ENCODE measurements at places on chromosomes 1 and 21. TPM values are rescaled to one million over a fixed set of nuclear protein-coding genes. Genes with fewer than 3 reads are reported as not detected.

GRCh38 chr1:79896140-79896539 is 889.6 kb upstream of the ADGRL4 start:
- H3K27ac ChIP-seq = no peak overlapping the region
- H3K27me3 ChIP-seq = no peaks in the 10 kb centered on the region
- DNase-seq = no peak
- H3K36me3 ChIP-seq = no peaks in the 10 kb centered on the region
- H3K4me1 ChIP-seq = no peaks in the 10 kb centered on the region

DNA sequence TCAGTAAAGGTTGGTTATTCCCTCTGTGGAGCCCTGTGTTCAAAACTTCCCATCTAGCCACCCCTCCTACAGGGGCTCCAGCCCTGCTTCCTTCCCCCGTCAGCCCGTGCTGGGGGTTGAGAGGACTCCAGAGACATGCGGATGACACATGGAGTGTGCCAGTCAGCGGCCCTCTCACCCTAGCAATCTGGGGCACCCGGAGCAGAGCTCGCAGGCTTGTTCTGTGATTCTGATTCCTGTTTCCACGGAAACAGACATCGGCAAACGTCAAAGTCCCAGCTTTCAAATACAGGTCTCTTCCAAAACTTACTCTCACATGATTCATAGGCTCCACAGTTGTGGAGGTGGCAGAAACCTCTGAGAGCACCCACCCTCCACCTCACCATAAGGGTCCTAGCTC is 9.8 kb upstream of the SSBP3 start:
- DNase-seq = no peak
- H3K27me3 ChIP-seq = no peaks in the 10 kb centered on the region
- H3K36me3 ChIP-seq = no peaks in the 10 kb centered on the region
- no peaks in the 10 kb centered on the region for H3K4me1 ChIP-seq
- H3K27ac ChIP-seq = no peak overlapping the region
- no peak overlapping the region for H3K4me3 ChIP-seq

GRCh38 chr1:157725221-157725577 is 24.6 kb upstream of the FCRL3 start:
- no peaks in the 10 kb centered on the region for H3K4me1 ChIP-seq
- DNase-seq = no peak
- no peak overlapping the region for H3K27ac ChIP-seq
- no peaks in the 10 kb centered on the region for H3K36me3 ChIP-seq
- no peaks in the 10 kb centered on the region for H3K27me3 ChIP-seq

Gene CHI3L1
- 54.2 TPM for total RNA-seq

Gene KDM1A
- total RNA-seq = 61.1 TPM

- H3K4me1 ChIP-seq = no peaks in the 10 kb centered on the region
- H3K4me3 ChIP-seq = no peak overlapping the region
- H3K36me3 ChIP-seq = no peaks in the 10 kb centered on the region
- DNase-seq = no peak
These were observed 481.1 kb upstream of the NEGR1 start for GRCh38 chr1:72763481-72763880.

DNA sequence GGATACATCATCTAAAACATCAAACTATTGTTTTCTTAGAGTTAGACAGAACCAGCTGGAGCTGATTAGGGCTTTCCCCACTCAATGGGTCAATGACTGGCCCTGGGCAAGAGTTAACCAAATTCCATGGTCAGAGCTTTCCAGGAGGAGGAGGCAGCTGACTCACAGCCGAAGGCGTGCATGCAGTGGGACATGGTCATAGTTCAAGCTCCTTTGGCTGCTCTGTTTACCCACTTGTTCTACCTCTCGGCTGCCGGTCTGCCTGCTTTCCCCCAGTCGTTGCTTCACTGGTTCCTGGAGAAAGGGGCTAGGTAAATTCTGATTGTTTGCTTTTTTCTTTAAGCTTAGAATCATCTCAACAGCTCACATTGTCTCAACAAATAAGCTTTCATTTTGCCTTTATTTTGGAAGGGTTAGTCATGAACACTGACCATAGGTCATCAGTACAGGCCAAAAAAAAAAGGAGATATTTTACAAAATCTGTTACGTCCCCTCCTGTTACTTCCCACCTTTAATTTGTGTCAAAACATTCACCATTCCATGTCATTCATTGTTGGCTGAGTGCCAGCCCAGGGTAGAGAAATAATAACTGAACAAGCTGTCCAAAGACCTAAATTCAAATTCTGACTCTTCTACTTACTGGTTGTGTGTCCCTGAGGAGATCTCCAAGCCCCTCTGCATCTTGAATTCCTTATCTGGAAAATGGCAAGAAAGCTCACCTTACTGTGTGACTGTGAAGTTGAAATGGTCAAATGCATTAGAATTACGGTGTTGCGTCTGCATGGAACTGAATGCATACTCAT is 12.0 kb downstream of the MAB21L3 start:
- no peaks in the 10 kb centered on the region for H3K27me3 ChIP-seq
- H3K4me1 ChIP-seq = no peaks in the 10 kb centered on the region
- no peaks in the 10 kb centered on the region for H3K36me3 ChIP-seq
- no peak overlapping the region for H3K27ac ChIP-seq
- no peak overlapping the region for H3K4me3 ChIP-seq

Gene NBPF1
- 111 TPM for total RNA-seq

DNA sequence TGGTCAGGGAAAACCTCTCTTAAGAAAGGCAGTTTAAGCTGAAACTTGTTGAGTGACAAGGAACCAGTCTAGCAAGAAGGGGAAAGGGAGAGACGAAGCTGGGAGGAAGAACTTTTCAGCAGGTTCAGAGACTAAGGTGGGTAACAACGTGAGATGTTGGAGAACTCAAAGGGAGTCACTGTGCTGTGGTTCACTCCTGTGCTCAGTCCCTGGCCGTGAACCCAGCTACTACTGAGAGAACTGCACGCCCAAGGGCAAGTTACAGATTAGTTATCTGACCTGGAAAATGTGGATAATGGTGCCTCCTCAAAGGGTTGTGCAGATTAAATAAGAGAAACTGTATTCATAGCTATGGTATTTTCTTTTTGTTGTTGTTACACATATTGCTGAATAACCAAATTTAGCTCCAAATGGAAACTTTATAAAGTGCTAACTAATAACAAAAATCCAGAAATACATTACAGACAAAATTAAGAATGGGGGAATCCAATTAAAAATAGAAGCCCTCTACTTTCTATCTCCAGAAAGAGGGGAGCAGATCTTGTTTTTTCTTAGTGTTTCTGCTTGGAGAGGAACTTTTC is 2.9 kb downstream of the ZBTB40 start:
- H3K36me3 ChIP-seq = no peaks in the 10 kb centered on the region
- DNase-seq = no peak
- H3K27me3 ChIP-seq = no peaks in the 10 kb centered on the region
- no peak overlapping the region for H3K4me3 ChIP-seq
- peaks cover 9% of the 10 kb centered on the region for H3K4me1 ChIP-seq

DNA sequence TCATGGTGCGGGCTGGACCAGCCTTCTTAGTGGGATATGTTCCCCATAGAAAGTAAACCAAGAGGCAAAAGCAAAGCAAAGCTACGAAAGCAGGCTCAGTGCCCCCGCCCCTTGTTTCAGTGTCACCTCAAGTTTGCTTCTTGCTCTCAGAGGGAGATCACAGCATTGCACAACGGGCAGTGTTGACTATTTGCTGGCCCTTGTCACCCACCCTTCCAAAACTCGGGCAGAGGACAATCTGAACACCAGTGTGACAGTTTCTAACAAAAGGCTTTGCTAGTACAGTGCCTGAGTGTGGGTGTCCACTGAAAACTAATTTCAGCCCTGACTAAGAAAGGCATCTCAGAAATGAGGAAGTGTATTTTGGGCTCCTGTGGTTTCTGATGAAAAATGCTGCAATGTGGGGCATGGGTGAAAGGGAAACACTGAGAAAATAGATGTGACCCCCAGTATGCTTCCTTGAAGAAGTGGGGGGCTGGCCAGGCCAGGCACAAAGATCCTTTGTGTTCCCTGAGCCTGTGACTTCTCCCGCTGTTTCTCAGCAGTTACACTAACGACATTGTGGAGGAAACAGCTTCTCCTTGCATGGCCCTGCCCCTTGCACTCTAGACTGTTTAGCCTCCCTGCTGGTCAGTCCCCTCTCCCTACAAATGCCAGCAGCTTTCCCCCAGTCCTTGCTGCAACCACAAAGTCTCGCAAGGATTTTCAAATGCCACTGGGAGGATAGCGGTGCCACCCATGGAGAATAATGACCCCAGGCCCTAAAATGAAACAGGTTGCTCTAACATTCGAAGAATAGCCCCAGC is 33.3 kb upstream of the KCNE1 start:
- H3K27ac ChIP-seq = no peak overlapping the region
- H3K27me3 ChIP-seq = no peaks in the 10 kb centered on the region
- no peak for DNase-seq
- no peak overlapping the region for H3K4me3 ChIP-seq

DNA sequence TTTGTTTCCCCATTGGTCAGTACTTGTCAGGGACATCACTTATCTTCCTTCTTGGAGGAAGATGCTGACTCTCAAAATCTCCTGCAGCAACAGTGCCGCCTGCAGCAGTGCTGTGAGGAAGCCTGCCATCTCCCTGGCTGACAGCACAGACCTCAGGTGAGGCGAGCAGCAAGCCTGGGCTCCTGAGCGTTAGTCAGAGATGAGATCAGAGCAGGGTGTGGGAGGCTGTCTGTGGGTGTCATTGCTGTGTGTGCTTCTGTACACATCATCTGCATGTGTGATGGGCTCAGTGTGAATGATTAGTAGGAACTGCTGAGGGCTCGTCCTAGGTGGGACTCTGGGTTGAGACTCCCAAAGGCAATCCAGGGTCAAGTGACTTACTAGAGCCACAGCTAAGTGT is 6.1 kb downstream of the STRIP1 start:
- H3K4me1 ChIP-seq = peaks cover 2% of the 10 kb centered on the region
- H3K27me3 ChIP-seq = no peaks in the 10 kb centered on the region
- H3K27ac ChIP-seq = no peak overlapping the region
- no peak for DNase-seq
- H3K4me3 ChIP-seq = no peak overlapping the region

- peak; percentile 63 for DNase-seq
- no peak overlapping the region for H3K27ac ChIP-seq
- no peaks in the 10 kb centered on the region for H3K36me3 ChIP-seq
- H3K4me3 ChIP-seq = peak overlapping the region; percentile 32
- no peaks in the 10 kb centered on the region for H3K27me3 ChIP-seq
These were observed 109.6 kb downstream of the KCNN3 start for GRCh38 chr1:154760469-154760933.

DNA sequence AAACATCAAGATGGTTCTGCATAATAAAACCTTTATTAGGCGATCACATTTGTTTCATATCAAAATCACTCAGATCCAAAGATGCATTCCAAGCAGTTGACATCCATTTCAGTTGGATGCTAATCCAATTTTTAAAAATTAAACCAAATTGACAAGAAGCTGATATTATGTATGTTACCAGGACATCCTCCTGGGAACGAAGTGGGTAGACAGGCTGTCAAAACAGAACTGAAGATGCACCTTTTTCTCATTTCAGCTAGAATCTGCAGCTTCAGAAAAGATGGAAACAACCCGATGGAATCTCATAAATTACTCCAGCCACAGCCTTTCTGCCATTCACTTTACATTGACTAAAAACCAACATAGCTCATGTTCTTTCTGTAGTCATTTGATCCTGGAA is 268.4 kb downstream of the PLPP3 start:
- no peak for DNase-seq
- H3K4me3 ChIP-seq = no peak overlapping the region

GRCh38 chr1:9312168-9312720 is 19.6 kb downstream of the SPSB1 start:
- H3K27me3 ChIP-seq = no peaks in the 10 kb centered on the region
- peaks cover 35% of the 10 kb centered on the region for H3K4me1 ChIP-seq
- H3K27ac ChIP-seq = no peak overlapping the region
- no peak overlapping the region for H3K4me3 ChIP-seq
- DNase-seq = no peak

Gene DEPDC1
- total RNA-seq = 0.59 TPM

DNA sequence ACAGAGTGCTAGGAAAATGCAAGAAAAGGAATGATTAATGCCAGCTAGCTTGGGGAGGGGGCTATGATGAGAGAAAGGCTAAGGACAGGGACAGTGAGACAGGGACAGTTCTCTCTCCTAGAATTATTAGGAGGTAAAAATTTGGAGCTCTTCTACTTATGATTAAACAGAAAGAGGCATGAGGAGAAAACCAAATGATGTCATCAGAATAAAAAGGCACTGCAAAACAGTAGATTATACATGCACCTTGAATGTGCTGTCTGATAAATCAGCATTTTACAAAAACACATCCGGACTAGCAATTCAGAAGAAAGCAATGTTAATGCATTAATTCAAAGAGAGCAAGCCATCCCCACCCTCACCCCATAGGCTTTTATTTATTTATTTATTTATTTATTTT is 277.5 kb downstream of the RGS7 start:
- no peaks in the 10 kb centered on the region for H3K36me3 ChIP-seq
- no peaks in the 10 kb centered on the region for H3K4me1 ChIP-seq
- H3K4me3 ChIP-seq = no peak overlapping the region
- DNase-seq = no peak
- H3K27me3 ChIP-seq = no peaks in the 10 kb centered on the region

Gene MPL
- 2.6 TPM for total RNA-seq

Gene TTC34
- total RNA-seq = 2.9 TPM

Gene CD1C
- not detected for total RNA-seq

Gene PUM1
- 118 TPM for total RNA-seq

Gene HDAC1
- total RNA-seq = 52.9 TPM

- no peak for DNase-seq
- no peaks in the 10 kb centered on the region for H3K27me3 ChIP-seq
- H3K27ac ChIP-seq = no peak overlapping the region
- no peak overlapping the region for H3K4me3 ChIP-seq
- H3K4me1 ChIP-seq = no peaks in the 10 kb centered on the region
These were observed 71.0 kb downstream of the ACTL8 start for GRCh38 chr1:17826165-17826488.

DNA sequence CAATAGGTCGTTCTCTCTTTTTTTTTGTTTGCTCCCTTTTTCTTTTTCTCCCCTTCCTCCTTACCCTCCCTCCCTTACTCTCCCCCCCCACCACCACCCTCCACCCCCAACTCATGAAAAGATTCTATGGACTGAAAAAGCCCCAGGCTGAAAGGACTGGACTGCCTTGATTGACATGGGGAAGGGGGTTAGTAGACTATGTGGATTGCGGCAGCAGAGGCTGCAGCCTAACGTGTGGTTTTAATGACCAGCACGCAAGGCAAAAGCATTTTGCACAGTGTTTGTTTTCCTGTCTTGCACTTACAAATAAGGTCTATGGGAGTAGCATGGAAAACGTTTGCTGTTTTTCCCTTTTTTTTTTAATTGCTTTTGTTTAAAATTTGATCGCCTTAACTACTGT is 5.5 kb downstream of the ZBTB18 start:
- H3K27me3 ChIP-seq = no peaks in the 10 kb centered on the region
- H3K4me3 ChIP-seq = no peak overlapping the region
- no peak for DNase-seq
- H3K36me3 ChIP-seq = no peaks in the 10 kb centered on the region
- no peaks in the 10 kb centered on the region for H3K4me1 ChIP-seq
- H3K27ac ChIP-seq = no peak overlapping the region

GRCh38 chr1:76802094-76802493 is 65.2 kb upstream of the ST6GALNAC5 start:
- H3K27ac ChIP-seq = no peak overlapping the region
- no peaks in the 10 kb centered on the region for H3K36me3 ChIP-seq
- H3K4me1 ChIP-seq = no peaks in the 10 kb centered on the region
- H3K27me3 ChIP-seq = no peaks in the 10 kb centered on the region

Measured in ovary (tissue), 10 donors.